ENCODE measurements at places on chromosomes 1 and 21.

DNA sequence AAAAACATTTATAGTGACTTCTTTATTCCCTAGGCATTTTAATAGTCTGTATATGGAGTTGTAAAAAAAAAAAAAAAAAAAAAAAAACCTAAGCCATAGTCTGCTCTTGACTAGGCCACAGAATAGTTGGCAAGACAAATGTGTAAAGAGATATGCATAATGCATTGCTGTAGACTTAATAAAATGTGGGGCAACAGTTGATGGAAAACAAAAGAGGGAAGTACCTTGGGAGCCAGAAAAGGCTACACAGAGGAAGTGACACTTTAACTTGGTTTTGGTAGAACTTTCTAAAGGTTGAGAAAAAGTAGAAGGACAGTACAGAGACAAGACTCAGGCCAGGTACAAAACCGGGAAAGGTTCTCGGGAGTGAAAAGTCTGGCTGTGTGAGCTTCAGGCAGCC, 802.9 kb upstream of the ADAMTS5 start:
- DNase-seq = peak; percentile 44

DNA sequence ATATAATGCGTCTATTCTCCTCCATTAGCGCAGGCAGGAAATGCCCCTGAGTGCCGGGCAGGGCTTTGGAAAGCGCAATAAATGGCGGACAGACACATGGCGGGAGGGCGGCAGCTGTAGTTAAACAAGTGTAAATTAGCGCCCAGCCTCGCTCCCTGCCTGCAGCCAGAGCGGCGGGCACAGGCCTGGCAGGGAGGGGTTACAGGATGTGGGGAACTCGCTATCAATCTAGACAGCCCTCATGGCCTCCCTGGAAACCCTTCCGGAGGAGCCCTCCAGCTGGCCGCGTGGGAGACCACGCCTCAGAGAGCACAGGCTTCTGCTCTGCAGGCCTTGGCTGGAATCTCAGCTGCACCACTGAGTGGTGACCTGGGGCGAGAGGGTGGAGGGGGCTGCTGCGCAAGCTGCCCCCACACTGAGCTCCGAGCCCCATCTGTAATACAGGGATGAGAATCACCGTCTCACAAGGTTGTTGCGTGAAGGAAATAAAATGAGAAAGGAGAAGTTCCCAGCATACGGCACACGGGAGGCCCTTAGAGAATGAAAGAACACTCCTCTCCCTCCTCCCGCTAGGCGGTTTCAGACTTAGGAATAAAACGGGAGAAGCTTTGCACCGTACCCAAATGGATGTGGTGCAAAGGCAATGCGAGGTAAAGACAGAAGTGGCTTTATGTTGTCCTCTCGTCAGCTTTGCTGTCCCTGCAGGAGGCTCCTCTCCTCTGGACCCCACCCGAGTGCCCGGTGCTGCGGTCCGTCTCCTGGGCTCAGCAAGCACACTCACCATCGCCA, 167.2 kb upstream of the POU3F1 start:
- DNase-seq = no peak

- DNase-seq = peak; percentile 81
Measured at GRCh38 chr1:79792219-79792930, 785.8 kb upstream of the ADGRL4 start.

GRCh38 chr1:90357995-90358394, 359.1 kb downstream of the BARHL2 start:
- peak; percentile 18 for DNase-seq

- no peak for DNase-seq
Measured at GRCh38 chr21:25186273-25186672, 421.0 kb downstream of the MRPL39 start.

GRCh38 chr1:232533328-232533727, 96.6 kb downstream of the SIPA1L2 start:
- DNase-seq = no peak

- no peak for DNase-seq
Measured at GRCh38 chr1:20587661-20588053, 1.2 kb upstream of the CDA start.

GRCh38 chr1:241391926-241392710, 35.1 kb upstream of the RGS7 start:
- no peak for DNase-seq

- no peak for DNase-seq
Measured at GRCh38 chr1:3671371-3672180, 19.3 kb downstream of the TP73 start.

DNA sequence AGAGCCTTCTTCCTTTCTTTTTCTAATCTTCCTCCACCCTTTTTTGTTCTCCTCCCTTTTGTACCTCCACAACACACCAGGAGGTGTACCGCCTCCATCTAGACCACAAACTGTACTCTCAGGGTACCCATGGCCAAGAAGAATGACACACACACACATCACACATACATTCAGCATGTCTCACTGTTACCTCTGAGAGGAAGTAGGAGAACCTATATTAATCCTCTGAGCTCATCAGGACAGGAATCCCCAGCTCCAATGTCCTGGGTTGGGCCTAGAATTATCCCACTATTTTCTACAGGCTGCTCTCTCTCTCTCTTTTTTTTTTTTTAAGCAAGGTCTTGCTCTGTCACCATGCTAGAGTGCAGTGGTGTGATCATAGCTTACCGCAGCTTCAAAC, 36.7 kb downstream of the ATP2B4 start:
- DNase-seq = peak; percentile 97

- no peak for DNase-seq
Measured at GRCh38 chr1:173545688-173546087, 57.2 kb downstream of the SLC9C2 start.

DNA sequence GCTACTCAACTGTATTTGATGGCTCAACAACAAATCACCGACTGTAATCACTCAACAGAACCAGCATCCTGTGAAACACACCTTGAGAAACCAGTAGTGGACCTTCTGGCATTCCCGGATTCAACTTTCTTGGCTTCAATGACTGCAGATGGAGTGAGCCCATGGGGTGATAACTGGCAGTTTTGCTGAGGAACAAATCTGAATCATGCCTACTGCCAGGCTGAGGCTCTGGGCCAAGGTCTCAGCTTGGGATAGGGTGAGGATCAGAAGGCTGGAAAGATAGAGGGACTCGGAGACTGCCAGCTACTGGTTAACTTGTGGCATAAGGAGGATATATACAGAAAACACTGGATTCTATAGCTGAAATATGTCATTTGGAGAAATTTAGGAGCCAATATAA, 63.5 kb upstream of the DIRAS3 start:
- DNase-seq = no peak

DNA sequence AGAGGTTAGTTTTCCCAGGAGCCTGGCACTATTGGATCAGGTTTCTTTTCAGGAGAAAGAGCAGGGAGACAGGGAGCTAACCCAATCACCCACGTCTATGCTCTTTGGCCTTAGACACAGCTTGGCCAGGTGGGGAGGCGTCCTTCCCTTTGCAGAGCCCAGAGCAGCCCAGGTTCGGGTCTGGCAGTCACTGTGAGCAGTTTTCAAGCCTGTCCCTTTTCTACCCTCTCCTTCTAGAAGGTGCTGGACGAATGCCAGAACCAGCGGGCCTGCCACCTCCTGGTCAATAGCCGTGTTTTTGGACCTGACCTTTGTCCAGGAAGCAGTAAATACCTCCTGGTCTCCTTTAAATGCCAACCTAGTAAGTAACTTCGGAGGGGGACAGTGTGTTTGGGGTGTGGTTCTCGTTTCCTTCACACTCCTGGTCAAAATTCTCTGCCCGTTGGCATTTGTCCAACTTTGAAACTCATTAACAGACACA, 44.9 kb downstream of the EVA1C start:
- peak; percentile 58 for DNase-seq

- peak; percentile 45 for DNase-seq
Measured at GRCh38 chr1:182080955-182081582, 19.6 kb upstream of the ZNF648 start.

- no peak for DNase-seq
Measured at GRCh38 chr21:18368205-18368604, 35.4 kb downstream of the TMPRSS15 start.

DNA sequence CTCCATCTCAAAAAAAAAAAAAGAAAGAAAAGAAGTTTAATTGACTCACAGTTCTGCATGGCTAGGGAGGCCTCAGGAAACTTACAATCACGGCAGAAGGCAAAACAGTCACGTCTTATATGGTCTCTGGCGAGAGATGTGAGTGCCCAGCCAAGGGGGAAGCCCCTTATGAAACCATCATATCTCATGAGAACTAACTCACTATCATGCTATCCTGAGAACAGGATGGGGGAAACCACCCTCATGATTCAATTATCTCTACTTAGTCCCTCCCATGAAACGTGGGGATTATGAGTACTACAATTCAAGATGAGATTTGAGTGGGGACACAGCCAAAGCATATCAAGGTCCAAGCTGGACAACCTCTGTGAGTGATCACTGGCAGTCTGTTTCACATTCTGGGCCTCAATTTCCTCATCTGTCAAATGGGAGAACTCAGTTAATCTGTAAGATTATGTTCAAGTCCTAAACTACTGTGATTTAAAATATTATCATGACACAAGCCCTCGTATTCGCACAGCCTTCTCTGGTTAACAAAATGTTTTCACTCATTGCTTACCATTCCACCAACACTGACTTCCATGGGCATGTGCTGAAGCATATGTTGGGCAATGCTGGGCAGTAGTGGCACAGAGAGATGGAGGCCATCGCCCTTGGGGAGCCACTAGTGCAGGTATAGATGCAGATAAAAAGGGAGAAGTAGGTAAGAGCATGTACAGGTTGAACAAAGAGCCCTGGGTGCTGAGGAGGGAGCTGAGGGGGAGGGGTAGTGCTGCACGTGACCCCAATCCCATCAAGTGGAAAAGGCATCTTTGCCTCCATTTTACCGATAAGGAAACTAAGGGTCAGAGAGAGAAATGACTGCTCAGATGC, 46.2 kb upstream of the SLC2A1 start:
- DNase-seq = no peak
